ENCODE measurements at places on chromosomes 1 and 21.

DNA sequence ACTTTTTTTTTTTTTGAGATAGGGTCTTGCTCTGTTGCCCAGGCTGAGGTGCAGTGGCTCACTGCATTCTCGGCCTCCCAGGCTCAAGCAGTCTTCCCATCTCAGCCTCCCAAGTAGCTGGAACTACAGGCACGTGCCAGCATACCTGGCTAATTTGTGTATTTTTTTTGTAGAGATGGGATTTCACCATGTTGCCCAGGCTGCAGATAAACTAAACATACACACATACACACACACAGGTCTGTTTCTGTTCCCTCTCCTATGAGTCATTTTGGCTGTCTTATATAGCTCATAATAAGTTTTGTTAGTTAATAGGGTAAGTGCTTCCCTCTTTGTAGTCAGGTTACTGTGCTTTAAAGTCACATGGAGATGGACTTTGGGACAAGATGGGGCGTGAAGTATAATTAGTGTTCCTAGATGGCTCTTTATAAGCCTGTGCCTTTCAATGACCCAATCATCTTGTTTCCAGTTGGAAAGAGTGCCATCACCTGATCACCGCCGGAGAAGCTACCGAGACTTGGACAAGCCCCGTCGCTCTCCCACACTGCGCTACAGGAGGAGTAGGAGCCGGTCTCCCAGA is 9.1 kb downstream of the PRPF38A start:
- DNase-seq, result no peak

- DNase-seq, result no peak
Observed at GRCh38 chr1:34840426-34840825, 19.1 kb downstream of the SMIM12 start.

DNA sequence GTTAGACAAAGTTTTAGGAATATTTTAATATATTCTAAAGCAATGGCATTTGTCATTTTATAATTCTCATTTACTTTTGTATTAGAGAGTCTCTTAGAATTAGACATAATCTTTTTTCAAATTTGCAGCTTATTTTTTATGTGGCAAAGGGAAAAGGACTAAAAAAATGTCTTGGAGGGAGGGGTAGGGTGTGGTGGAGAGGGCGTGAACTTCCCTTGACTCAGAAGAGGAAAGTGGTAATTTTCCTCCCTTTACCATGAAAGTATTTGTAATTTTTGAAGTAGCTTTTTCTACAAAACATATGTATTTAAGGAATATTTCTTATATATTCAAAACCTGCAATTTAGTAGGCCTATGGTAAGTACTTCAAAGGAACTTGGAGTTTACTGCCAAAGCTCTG is 6.9 kb upstream of the RABGAP1L start:
- DNase-seq, result no peak

GRCh38 chr1:115062542-115063004 is 26.7 kb downstream of the TSPAN2 start:
- peak; percentile 89 for DNase-seq

- DNase-seq, result no peak
Observed at GRCh38 chr1:226402739-226403165, 5.1 kb downstream of the PARP1 start.

- no peak for DNase-seq
Observed at GRCh38 chr1:115479055-115479482, 141.0 kb upstream of the NGF start.

GRCh38 chr1:54080598-54081049 is 27.2 kb downstream of the TCEANC2 start:
- DNase-seq, result no peak
